ENCODE measurements at places on chromosomes 7 and 10.

DNA sequence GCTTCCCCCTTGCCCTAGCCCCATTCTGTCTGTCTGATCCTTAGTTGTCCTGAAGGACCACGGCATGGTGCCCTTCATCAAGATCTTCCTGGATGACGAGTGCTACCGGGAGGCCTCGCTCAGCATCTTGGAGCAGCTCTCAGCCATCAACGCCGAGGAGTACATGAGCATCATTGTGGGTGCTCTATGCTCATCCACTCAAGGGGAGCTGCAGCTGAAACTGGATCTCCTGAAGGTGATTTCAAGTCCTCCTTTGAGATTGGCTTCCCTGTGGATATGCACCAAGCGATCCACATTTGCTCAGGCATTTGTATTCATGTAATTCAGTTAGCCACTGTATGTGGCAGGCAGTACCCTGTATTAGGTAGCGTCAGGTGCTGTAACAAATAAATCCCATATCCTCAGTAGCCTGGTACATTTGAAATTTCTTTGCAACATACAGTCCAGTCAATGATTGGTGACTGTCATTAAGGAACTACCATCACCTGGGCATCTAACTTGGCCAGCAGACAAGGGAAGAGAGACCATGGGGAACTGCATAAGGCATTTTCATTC lies 51.2 kb downstream of the WDFY4 start:
- DNase-seq = no peak

DNA sequence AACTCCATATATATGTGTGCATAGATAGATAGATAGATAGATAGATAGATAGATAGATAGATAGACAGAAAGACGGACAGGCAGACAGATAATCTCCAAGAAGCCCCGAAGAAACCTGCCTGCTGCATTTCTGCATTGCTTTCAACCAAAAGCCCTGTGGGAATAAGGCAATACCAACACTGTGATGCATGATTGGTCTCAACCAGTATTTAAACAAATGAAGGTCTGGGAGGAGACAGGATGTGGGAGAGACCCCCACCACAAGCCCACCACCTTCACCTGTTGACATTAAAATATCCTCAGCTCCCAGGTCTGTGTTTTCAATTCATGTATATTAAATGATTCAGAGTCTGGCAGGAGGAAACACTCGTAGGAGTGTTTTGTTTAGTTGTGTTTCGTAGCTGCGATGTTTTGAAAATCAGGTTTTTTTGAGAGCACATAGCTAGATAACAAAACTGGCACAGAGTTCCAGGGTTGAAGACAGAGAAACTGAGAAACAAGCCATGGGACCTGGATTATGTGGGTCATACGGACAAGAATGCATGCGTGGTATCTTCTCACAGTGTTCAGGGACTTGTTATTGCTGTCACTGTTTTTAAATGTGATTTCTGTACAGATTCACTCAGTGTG lies 200.7 kb upstream of the AHR start:
- DNase-seq = peak; percentile 1

GRCh38 chr10:133131053-133131452 lies 29.0 kb upstream of the KNDC1 start:
- no peak for DNase-seq

DNA sequence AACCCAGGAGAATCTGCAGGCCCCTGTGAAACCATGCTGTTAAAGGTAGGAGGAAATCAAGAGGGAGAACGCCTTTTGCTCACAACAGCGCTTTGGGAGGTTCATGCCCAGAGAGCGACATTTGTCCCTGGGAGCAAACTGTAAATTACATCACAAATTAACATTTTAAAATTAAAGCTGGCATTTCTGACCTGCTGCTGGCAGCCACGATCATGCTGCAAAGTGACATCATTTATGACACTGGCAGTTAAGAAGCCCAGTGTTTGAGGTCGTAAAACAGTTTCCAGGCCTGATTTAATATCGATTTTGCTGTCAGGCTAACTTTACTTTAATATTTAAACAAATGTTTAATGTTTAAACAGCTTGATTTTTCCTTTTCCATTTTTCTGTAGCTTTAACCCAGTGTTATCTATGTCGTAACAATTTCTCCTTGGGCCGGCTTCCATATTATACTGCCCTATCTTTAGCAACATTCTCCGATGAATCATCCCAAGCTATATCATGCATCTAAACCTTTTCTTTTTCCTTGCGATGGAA lies 86.5 kb upstream of the NPVF start:
- no peak for DNase-seq

DNA sequence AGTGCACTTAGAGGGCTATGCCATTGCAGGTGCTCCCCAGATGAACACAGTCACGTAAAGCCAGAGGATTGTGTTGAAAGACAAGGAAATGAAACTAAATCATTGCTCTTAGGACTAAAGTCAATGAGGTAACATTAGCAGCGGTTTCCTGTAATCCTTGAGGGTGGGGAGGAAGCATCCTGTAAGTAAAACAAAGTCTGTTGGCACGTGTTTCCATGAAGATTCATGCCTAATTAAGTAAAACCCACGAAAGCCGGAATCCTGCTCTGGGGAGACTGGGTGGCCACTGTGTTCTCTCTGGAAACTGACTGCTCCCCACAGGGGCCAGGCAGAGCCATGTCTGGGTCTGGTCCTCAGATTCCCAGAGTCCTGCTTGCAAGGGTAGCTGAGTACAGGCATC lies 18.3 kb downstream of the STEAP1B start:
- DNase-seq = peak; percentile 16

DNA sequence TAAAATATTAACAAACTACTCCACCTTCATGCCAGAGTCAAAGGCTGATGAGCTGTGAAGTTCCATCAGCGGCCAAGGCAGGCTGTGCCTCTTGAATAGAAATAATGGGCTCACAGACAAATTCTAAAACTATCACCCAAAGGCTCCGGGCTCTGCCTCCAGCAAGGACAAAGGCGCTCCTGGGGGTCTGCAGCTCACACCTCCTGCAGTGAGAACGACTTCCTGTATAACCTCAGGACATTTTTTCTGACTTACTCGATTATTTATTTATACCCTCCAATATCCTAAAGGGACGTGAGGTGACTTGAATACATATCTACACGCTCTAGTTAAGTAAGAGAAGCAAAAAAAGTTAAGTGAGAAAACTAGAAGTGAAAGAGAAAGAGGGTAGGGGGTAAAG lies 500.7 kb downstream of the CCSER2 start:
- no peak for DNase-seq

DNA sequence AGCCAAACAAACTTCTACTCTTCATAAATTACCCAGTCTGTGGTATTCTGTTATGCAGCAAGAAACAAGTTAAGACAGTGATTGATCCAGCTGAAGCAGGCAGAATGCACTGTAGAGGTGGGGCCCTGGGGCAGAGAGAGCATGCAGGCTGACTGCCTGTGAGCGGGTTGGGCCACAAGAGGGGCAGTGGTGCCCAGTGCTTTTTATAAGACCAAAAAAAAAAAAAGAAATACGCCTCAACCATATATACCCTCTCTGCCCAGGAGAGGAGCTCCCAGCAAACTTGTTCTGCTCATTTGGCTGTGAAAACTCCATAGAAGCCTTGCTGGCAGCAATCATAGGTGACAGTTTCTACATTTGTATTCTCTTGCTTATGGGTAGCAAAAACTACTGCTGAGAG lies 104.7 kb downstream of the SORBS1 start:
- DNase-seq = peak; percentile 49

All from renal cortical epithelial cell (primary cell).